Astrocyte of the spinal cord (primary cell): ENCODE measurements at places on chromosomes 5 and 9.
A peak's percentile ranks its signal among the peaks of the same experiment; 100 is the strongest.

GRCh38 chr9:89183146-89183545, 4.5 kb upstream of the SHC3 start:
- no peak for DNase-seq

DNA sequence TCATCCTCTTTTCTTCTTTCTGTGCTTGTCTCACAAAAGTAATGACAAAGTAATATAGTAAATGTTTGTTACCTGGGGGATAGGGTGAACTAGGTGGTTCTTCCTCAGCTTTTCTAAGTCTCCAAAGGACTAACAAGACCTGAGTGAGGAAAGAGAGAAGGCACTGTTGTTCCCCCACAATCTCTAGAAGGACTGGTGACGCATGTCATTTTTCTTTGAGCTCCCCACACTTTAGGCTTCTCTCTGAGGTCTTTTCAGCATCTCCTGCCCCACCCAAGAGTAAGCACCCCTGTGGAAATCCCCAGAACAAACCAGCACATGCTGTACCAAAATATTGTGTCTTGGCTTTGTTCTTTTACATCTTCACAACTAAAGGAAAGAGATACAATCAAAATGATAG, 2.4 kb upstream of the IL7R start:
- DNase-seq, result no peak

DNA sequence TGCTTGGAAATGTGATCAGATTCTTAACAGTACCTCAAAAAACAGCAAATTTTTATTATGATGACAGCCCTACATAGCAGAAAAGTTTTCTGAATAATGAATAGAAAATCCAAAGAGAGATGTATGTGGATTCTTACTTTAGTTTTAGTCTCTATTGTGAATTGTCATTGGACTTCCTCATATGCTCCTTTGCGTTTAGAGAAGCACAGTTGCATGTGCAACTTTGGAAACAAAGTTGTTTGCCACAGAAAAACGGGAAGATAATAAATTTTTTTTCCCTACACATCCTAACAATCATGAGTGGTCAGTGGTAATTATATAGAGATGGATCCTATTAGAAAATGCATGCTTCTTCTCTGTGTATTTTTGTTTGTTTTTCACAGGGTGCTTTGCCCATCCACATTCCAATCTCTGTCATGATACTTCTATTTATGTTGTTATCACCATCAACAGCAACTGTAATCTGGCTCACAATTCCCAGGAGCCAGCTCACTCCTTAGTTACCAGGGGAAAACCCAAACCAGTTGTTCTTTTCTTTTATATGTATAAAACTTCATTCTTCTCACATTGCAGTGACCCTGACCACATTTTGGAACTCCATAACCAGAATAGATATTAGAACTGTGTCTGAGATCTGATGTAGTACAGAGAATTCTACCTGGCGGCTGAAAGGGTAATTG, 118.7 kb downstream of the NDUFS4 start:
- peak; percentile 16 for DNase-seq

DNA sequence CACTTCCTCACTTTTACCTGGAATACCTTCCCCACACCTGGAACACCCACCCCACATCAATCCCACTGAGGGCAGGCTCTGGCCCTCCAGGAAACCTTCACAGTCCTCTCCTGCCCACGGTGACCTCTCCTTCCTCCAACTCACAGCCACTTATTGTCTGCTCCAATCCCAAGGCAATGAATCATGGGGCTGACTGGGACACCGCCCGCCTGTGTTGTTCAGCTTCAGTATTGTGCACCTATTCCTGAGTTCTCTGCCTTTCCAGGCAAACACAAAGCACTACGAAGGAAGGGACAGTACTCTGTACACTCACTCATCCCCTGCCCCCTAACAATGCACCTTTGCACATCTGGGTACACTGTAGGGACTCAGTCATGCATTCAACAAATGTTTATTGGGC, 7.3 kb downstream of the PCDH1 start:
- DNase-seq, result no peak

GRCh38 chr9:95097279-95097678, 220.2 kb downstream of the FANCC start:
- DNase-seq, result no peak

GRCh38 chr5:10745133-10745532, 15.9 kb downstream of the DAP start:
- no peak for DNase-seq

DNA sequence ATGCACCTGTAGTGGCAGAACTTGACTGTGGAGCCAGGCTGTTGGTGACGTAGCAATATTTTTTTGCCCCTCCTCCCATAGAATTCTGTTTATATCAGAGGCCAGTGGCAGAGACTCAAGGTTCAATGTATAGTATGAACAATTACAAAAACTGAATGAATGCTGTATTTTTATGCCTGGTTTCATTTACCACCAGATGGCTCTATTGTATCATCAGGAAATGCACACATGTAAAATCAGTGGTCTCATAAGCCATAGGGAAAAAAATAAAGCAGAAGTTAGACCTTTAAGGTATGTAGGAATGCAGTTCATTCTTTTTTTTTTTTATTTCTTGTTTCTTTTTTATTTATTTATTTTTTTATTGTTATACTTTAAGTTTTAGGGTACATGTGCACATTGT, 43.6 kb downstream of the CCDC192 start:
- DNase-seq, result peak; percentile 39

- no peak for DNase-seq
These were observed 18.9 kb downstream of the PDE4D start for GRCh38 chr5:59874675-59875074.

GRCh38 chr9:35161713-35162604, at the start of gene UNC13B:
UNC13B (plus strand) TSS chr9:35162009; CDS start chr9:35162284, 275 bp downstream.
- peak; percentile 95 for DNase-seq

GRCh38 chr9:85713897-85714296, 27.9 kb downstream of the AGTPBP1 start:
- DNase-seq, result no peak

- DNase-seq, result no peak
These were observed 31.6 kb downstream of the PROP1 start for GRCh38 chr5:177964471-177964870.

DNA sequence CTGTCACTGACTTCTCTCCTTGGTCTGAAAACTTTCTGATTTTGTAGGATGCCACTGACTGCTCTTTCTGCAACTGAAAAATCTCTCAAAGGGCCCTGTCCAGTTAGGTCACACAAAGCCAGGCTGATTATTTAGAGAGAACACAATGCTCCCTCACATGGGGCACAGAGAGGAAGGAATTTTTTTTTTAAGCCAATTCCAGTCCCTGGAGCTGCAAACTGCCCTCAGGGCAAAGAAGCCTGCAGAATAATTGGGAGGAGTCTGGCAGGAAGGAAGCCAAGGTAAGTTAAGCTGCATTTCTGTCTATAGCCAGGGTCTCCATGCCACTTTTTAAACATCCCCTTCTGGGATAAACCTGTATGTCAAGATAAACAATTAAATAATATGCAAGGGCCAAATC, 305.5 kb downstream of the ZSWIM6 start:
- no peak for DNase-seq

DNA sequence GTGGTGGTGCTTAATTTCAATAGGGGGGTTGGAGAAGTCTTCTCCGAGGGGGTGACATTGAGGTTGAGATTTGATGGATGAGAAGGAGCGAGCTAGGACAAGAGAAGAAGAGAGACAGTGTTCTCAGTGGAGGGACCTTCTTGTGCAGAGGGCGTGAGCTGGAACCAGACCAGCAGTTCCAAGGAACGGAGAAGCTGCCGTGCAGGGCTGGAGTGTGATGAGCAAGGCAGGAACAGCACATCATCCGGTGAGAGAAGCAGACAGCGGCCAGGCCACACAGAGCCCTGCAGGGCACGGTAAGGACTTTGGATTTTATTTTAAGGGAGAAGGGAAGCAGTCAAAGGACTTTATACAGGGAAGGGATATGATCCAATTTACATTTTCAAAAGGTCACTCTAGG, 206.9 kb downstream of the MELK start:
- no peak for DNase-seq

DNA sequence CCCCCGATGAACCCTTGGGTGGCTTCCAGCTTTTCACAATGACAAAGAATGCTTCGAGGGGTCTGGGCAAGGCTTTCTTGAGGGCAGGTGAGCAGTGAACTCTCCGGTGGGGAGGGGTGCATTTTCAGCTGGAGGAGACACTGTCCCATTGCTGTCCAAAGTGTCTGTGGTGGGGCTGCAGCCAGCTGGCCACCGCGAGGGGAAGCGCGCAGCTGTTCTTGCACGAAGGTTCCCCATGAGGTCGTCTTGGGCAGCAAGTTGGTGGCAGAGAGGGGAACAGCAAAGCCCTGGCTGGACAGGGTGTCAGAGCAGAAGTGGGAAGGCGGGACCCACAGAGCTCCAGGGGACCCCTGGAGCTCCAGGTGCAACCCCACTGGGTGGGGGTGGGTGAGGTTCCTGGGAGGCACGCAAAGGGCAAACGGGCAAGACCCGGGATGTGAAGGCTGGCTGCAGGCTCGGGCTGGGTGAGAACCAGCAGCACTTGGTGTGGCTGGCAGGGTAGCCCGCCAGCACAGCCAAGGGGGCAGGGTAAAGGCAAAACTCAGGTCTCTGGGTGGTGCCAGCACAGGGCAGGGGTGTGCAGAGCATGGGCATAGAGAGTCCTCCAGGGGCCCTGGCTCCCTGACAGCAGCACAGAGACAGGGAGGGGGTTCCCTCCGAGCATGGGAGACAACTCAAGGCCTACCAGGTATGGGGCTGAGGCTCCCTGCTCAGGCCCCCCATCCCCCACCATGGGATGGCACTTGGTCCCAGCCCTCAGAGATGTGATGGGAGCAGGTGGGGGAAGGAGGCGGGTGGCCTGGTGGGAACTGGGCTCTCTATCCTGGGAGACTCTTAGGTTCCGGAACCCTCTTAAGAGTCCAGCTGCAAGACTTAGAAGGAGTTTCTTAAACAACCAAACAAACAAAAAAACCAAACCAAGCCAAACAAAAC, 26.6 kb downstream of the TSPAN17 start:
- no peak for DNase-seq

GRCh38 chr5:77449981-77450380, 42.1 kb downstream of the WDR41 start:
- DNase-seq, result no peak

GRCh38 chr5:128263357-128263756, 179.8 kb downstream of the SLC12A2 start:
- DNase-seq, result no peak

- DNase-seq, result peak; percentile 62
These were observed 18.8 kb downstream of the GLE1 start for GRCh38 chr9:128523199-128523925.

DNA sequence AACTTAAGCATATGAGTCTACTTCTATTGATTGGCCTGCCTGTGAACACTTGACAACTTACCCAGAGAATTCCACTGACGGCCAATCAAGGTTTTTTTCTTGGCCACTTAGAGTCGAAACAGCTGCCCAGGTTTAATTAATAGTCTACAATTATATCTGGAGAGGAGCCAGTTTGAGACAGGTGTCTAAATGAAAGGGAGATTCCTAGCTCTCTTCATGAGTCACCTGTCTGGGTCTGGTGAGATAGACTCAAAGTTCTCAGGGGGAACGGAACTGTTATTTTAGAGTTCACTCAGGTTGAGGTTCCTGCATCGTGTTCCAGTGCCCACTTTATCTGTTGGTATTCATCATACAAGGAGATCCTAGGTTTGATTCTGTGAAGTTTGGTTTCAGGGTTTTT, 111.0 kb downstream of the CD180 start:
- DNase-seq, result no peak

- DNase-seq, result no peak
These were observed 4.4 kb upstream of the EXOC3 start for GRCh38 chr5:438481-438981.

GRCh38 chr5:103424453-103425205, 138.0 kb downstream of the NUDT12 start:
- peak; percentile 59 for DNase-seq

GRCh38 chr9:124364141-124364540, 51.1 kb downstream of the PSMB7 start:
- DNase-seq, result no peak

- no peak for DNase-seq
These were observed 106.4 kb downstream of the CDK5RAP2 start for GRCh38 chr9:120473608-120474007.

GRCh38 chr9:7169717-7170389, 412.1 kb downstream of the KDM4C start:
- peak; percentile 46 for DNase-seq

- DNase-seq, result no peak
These were observed 18.8 kb upstream of the CORO2A start for GRCh38 chr9:98211260-98211659.

DNA sequence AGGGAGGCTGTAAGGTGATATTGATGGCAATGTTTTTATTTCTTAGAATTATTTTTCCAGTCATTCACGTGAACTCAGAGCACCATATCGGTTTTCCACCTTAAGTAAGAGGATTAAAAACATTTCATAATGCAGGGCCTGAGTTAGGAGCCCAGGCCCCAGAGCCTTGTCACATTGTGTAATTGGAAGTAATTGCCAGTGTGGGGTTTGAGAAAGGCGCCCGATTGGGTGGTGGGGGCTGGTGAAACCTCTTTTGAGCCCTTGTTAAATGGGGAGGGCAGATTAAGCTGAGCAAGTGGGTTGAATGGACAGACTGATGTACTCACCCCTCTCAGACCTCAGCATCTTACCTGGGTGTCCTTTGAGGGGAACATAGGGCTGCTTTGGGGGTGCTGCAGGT, 116.7 kb upstream of the PITX1 start:
- no peak for DNase-seq

DNA sequence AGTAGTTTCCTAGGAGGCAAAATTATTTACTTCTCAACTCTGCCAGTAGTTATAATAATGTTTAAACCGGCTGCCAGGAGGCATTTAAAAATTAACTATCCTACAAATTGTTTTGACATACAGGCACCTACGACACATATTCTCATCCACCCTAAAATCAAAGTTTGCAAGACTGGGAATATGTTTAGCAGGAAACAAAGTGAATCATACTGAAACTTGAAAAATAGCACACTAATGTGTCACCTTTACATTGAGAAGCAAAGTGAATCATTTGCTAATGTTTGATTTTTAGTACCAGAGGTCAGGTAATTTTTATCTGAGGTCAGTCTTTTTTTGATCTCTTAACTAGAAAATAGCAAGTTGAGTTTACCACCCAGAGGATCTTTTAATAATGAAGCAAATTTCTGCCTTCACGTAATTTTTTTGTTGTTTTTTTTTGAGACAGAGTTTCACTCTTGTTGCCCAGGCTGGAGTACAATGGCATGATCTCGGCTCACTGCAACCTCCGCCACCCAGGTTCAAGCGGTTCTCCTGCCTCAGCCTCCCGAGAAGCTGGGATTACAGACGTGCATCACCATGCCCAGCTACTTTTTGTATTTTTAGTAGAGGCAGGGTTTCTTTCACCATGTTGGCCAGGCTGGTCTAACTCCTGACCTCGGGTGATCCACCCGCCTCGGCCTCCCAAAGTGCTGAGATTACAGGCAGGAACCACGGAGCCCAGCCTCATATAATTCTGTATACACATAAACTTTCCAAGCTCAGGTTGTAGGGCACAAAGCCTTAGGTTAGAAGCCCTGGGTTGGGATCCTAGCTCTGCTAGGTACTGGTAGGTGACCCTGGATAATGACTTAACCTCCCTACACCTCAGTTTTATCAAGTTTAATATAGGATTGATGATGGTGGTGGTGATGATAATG, 124.3 kb downstream of the UGCG start:
- peak; percentile 52 for DNase-seq

- no peak for DNase-seq
These were observed 17.9 kb upstream of the FBP1 start for GRCh38 chr9:94657021-94657725.

GRCh38 chr5:74717596-74717995, 32.6 kb downstream of the HEXB start:
- no peak for DNase-seq
